ENCODE measurements at places on chromosomes 4 and X. TPM values are rescaled to one million over a fixed set of nuclear protein-coding genes. Genes with fewer than 3 reads are reported as not detected.

- DNase-seq, result no peak
Measured at GRCh38 chr4:91887926-91888325, 415.8 kb upstream of the GRID2 start.

Gene CNKSR2
- 16.1 TPM for total RNA-seq

Gene CHIC1
- 30.1 TPM for total RNA-seq

Gene AFP
- not detected for total RNA-seq
